ENCODE measurements at places on chromosomes 11 and 22.

DNA sequence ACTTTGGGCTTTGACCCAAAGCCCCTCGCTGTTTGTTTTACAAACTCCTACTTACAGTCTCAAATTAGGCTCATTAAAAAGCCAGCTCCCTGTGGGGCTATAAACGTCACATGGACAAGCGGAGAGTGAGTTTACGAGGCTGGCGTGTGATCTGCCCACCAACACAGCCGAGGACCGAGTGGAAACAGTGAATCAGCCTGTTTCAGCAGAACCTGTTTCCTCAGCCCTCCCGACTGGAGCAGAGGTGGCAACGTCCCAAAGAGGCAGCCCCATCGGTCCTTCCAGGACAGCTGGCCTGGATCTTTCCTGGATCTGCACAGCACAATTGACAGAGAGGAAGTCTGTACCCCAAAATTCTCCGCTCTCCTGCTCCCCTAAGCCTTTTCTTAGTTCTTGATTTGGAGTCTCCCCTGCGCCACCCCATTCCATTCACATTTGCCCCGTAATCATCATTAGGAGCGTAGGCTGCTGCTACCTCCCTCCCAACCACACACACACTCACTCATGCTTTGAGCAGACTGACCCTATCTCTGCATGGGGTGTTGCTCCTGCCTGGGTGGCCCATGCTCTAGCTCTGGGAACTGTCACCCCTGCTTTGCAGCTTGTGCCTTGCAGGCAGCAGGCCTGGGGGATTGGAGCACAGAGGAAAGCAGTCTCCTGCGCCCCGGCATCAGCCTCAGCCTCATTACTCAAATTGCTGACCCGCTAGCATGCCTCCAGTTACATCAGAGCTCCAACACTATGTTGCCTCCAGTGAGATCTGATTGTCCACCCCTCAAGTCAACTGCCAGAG is 117.8 kb downstream of the NAT10 start:
- DNase-seq = no peak

DNA sequence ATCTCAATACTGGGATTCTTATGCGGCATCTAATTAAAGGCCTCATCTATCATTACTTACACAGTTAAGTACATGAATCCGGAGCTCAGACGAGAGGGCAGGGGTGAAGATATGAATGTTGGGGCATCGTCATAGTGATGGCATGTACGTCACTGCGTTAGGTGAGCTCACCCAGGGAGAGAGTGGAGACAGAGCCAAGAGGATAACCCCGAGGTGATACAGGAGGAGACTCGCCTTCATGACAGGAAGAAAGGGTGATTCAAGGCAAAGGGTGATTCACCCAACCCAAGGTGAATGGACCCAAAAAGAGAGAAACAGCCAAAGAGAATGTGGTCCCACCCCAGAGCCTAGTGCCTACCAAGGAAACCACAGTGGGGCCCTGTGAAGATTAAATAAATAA is 132.9 kb upstream of the BLID start:
- no peak for DNase-seq

GRCh38 chr11:119223856-119224255 is 17.7 kb downstream of the CBL start:
- DNase-seq = no peak

DNA sequence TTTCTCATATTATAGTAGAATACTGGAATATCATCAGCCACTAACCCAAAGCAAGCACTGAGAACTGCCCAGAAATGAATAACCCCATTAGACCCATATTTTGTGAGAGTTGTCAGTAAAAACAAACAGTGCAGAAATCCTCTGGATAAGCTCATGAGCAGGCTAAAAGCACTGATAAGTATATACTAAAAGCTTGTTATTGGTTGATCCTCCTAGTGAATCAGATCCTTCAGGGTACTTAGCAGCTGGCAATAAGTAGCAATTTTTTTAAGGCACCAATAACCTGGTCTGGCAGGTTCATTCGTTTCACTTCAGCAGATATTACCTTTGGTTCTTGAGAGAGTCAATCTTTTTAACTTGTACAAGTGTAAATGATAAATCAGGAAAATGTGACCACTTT is 1.2 kb downstream of the NOX4 start:
- DNase-seq = no peak

- DNase-seq = no peak
Observed at GRCh38 chr11:31768749-31769640, 42.1 kb downstream of the PAX6 start.

DNA sequence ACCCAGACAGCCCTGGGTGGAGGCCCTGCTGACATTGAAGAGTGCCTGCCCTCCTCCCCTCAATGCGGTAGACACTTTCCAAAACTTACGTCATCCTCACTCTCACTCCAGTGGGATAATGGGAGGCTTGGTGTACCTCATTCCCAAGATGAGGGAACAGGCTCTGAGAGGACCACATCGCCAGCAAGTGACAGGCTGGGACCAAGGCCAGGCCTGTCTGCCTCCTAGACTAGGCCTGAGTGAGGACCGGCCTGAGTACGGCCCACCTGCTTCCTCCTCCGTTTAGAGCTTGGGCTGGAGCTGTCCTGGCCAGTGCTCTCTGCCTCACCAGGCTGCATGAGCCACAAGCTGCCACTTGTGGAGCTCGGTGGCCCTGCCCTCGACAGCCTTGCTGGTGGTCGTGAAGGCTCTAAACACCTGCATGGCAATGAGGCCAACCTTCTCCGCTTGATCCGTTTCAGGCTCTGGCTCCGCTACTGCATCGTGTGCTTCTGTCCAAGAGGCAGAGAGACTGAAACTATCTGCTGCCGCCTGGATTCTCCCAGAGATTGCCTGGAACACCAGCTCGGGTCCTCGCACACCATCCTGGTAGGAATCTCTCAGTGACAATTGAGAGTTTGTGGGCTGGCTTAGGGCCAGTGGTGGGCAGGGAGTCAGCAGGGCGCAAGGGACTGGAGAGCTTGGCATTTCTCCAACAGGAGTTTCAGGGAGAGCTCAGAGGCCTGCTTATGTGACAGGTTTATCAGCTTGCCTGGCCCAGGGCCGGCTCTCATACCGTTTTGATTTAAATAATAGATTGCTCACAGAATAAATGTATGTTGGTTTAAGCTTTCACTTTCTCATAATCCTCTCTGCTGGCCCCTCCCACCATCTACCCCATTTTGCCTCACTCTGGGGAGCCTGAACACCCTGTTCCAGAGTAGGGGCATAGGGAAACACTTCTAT is 9.4 kb downstream of the LRRC75B start:
- no peak for DNase-seq

DNA sequence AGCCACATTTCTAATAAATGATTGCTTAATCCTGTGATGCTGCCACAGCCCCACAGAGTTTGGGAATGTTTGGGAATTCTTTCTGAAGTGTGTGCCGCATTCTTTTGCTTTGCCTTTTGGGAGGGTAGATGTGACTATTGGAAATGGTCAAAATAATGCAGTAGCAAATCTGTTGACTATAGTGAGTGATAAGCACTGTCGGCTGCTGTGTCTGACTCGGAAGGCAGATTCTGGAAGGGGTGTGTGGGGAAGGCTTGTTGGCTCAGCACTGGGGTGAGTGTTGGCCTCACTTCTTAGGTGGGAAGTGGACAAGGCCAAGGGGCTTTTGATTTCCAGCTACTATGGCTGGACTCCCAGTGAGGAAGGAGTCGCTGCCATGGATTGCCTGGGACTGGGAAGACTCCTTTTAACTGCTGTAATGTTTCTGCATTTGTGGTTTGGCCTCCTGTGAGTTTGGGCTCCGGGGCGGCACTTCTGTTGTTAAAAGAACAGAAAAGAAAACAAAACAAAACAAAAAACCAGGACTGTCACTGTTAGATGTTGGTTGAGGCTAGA is 20.1 kb downstream of the ZBTB16 start:
- DNase-seq = no peak

- DNase-seq = no peak
Observed at GRCh38 chr11:90288212-90288821, 65.5 kb upstream of the CHORDC1 start.

GRCh38 chr11:110573411-110573810 is 138.8 kb downstream of the ARHGAP20 start:
- DNase-seq = no peak

- no peak for DNase-seq
Observed at GRCh38 chr22:49687786-49688515, 139.7 kb downstream of the BRD1 start.

GRCh38 chr11:55503449-55503848 is 50.8 kb upstream of the OR4C15 start:
- DNase-seq = no peak

GRCh38 chr11:75432911-75433321 is at the start of gene KLHL35:
Gene KLHL35, minus strand, starts transcription at chr11:75433203. Its CDS starts 2,574 bp downstream, at chr11:75430629.
- DNase-seq = no peak

- no peak for DNase-seq
Observed at GRCh38 chr11:111586388-111586831, 15.8 kb upstream of the SIK2 start.

- DNase-seq = no peak
Observed at GRCh38 chr11:68331338-68331947, 19.1 kb downstream of the LRP5 start.

DNA sequence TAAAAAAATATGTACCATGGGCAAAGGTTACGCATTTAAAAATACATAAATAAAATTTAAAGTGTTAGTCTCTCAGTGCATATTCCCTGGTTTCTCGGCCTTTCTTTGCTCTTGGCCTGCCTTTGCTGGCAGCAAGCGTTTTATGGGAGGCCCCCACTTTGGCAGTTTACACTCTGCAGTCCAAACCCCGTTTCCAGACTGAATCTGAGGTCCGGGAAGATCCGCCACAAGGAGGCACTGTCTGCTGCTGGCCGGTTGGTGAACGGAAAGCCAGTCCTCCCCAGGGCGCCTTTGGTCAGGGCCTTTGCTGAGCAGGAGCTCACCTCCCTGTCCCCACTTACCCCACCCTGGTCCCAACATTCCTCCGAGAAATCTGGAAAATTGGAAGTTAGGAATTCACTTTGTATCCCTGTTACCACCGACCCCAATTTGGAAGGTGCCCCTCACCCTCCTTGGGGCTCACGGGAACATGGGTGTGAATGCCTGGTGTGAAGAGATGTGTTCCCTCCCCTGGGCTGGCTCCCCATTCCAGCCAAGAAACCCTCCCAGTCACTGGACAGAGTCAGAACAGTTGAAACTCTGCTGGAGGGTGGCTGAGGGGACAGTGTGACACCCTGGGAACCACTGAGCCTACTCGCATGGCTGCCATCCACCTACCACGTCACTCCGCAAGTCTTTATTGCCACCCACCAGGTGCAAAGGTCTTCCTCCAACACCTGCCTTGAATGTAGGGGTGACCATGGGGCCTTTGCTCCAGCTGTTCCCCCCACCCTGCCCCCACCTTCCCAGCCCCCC is 9.4 kb upstream of the SF1 start:
- no peak for DNase-seq

GRCh38 chr11:120122924-120123683 is 14.8 kb downstream of the TRIM29 start:
- DNase-seq = no peak

DNA sequence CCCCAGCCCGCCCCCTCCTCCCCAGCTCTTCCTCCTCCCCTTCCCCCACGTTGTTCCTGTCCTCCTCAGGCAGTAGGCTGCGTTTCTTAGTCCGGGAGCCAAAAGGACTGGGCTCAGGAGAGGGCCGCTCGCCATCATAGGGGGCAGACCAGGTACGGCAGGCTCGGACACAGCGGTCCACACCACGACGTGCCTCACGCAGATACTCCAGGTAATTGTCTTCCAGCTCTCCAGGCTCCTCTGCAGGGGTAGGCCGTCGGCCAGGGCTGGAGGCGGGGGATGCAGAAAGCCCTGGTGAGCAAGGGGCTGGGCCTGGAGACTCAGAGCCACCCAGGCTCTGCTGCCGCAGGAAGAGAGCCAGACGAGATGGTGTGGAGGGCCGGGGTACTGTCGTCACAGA is 12.4 kb downstream of the C11orf42 start:
- no peak for DNase-seq

- DNase-seq = no peak
Observed at GRCh38 chr11:27514558-27514957, 8.0 kb upstream of the LIN7C start.

GRCh38 chr11:43819926-43820325 is 60.7 kb upstream of the ALKBH3 start:
- DNase-seq = no peak

- no peak for DNase-seq
Observed at GRCh38 chr11:122101625-122102291, 14.3 kb downstream of the BLID start.

GRCh38 chr11:113960702-113961330 is 14.1 kb upstream of the HTR3A start:
- DNase-seq = no peak
